ENCODE measurements at places on chromosomes 7 and 10. TPM values are rescaled to one million over a fixed set of nuclear protein-coding genes. Genes with fewer than 3 reads are reported as not detected.

OGDHL gene
- total RNA-seq, result 12.8 TPM

LIPM gene
- total RNA-seq, result not detected

KIAA1549 gene
- 1.3 TPM for total RNA-seq

GNG11 gene
- total RNA-seq, result not detected

IRF5 gene
- not detected for total RNA-seq

DNTT gene
- total RNA-seq, result not detected

SMKR1 gene
- total RNA-seq, result not detected

NPC1L1 gene
- total RNA-seq, result not detected

CPEB3 gene
- total RNA-seq, result 1.1 TPM

HHEX gene
- total RNA-seq, result 0.54 TPM

C10orf143 gene
- not detected for total RNA-seq

CYP3A5 gene
- total RNA-seq, result not detected

FKBP6 gene
- not detected for total RNA-seq

NEUROD6 gene
- total RNA-seq, result not detected

ADAM22 gene
- 3.9 TPM for total RNA-seq

IFIT5 gene
- 2.5 TPM for total RNA-seq

Data from G401 (cell line).